GM13976 (cell line): ENCODE measurements at places on chromosomes 5 and 9.

DNA sequence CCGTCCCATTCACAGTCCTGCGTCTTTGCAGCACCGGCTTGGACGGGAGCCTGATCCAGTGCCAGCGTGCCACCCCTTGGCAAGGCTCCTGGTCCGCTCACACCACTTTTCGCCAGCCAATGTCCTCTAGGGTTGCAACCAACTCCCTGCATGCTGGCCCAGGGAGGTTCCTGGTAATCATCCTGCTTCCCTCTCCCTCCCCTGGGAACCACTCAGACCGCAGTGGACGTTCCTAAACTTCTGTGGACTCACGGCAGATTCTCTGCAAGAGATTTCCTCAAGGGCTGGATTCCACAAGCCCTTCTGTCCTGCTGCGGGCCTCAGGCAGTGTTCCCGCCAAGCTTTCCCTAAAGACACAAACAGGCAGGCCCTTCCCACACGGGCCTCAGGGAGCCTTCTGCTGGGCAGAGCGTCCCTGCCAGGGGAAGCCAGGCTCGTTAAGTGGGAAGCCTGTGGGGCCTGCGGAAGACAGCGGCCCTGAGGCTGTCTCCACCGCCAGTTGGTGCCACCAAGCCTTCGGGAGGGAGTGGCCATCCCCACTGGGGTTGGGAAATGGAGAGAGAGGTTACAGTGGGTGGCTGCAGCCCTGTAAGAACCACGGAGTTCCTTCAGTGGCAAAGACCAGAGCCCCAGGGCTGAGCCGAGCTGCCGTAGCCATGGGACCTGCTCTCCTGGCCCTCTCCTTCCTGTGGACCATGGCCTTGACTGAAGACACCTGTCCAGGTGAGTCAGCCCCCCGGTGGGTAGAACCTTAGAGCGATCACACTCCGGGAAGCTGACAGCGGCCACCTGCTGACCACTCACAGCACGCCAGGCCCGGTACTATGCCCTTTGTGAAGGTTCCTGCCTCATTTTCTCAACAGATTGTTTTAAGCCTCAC, 16.4 kb upstream of the FCN2 start:
- no peak for DNase-seq

GRCh38 chr5:115641948-115642347, 16.1 kb upstream of the TMED7 start:
- no peak for DNase-seq

- no peak for DNase-seq
Observed at GRCh38 chr5:104199771-104200170, 637.2 kb upstream of the NUDT12 start.

DNA sequence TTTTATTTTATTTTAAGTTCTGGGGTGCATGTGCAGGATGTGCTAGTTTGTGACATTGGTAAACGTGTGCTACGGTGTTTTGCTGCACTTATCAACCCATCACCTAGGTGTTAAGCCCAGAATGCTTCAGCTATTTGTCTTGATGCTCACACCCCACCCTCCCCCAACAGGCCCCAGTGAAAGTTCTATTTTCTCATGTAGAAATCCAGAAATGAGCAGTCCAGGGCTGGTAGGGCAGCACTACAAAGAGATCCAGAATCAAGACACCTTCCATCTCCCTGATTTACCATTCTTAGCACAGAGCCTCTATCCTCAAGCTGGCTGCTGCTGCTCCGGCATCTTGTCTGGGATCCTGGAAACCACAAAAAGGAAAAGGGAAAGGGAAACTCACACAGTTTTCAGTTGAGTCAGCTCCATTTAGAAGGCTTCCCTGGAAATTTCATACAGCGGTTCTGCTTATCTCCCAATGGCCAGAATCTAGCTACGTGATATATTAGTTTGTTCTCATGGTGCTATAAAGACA, 85.4 kb upstream of the SMARCA2 start:
- no peak for DNase-seq

GRCh38 chr5:1640421-1640881, 116.7 kb upstream of the LPCAT1 start:
- DNase-seq, result no peak

GRCh38 chr5:56829137-56829908, 14.0 kb downstream of the MAP3K1 start:
- DNase-seq, result no peak
